Activated naive CD4-positive, alpha-beta T cell treated with anti-CD3 and anti-CD28 coated beads for 36 hours (primary cell): ENCODE measurements at places on chromosomes 4 and X.

DNA sequence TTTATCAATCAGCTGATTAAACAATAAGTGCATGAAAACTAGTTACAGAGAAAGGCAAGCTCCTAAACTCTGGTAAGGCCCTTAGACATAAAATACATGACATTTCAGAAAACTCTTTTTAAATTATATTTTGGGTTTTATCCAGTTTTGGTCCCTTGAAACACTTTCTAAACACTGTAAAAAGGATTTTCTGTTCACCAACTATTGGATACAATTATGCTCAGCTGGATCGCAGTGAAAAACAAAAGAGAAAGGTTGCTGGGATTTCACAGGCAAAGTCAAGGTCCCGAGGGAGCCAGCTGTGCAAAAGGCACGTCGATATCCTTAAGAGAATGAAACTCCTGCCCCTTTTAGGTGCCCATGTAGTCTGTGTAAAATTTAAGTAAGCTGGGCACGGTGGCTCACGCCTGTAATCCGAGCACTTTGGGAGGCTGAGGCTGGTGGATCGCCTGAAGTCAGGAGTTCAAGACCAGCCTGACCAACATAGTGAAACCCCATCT lies 1018.4 kb upstream of the INTU start:
- no peak for DNase-seq

DNA sequence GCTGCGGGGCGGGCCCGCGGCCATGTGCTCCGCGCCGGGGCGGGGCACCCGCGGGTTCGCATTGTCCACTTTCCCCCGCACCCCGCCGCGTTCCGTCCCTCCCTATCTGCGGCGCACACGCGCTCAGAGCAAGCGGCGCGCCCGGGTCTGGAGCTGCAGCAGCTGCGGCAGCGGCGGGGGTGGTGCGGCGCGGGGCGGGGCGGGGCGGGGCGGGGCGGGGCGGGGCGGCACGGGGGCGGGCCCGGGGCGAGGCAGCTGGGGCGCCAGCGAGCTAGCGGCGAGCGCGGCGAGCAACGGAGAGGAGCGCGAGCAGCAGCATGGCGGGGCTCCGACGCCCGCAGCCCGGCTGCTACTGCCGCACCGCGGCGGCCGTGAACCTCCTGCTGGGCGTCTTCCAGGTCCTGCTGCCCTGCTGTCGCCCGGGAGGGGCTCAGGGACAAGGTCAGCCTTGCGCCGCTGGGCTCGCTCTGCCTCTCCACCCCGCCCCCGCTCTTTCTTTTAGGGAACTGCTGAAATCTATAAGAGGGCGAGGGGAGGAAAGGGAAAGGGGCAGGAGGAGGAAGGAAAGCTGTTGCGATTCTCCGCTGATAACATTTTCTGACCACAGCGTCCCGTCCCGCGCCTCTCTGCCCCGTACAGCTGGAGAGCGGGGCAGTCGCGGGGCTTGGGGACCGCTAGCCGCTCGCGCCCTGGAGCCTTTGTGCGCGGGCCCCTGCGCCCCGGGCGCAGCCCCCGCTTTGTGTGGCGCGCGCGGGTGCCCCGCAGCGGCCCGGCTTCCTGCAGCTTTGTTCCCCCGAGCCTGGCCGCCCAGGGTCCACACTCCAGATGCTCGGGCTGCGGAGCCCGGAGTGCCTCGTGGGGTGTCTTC lies at the start of gene TMEM131L:
TSS of gene TMEM131L (plus strand) at position 280 of the 868 bp plus-strand sequence. CDS start at position 318, 38 bp downstream.
- peak; percentile 67 for DNase-seq

- DNase-seq = no peak
Measured at GRCh38 chrX:48909703-48910294, 1.6 kb downstream of the SLC35A2 start.

DNA sequence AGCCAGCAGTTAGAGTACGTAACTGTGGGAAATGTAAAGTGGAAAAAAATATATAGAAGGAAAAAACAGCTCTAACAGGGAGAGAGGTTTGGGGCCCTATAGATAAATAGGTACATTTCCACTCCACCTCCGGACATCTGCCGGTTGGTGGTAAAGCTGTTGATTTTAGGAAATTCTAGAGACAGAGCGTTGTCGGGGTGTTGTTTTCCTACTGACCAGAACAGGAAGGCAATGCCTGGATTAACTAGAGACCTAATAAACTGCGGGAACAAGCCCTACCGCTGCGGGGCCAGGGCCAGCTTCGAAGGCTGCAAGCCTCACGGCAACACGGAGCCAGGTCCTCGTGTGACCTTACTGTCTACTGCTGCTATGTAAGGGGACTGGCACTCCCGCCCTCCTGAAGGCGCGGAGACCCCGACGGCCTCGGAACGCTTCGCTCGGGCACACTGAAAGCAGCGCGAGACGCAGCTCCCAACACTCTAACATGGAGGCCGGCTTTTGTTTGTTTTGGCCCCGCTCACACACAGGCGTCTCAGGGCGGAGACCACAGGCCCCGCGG lies 702 bp upstream of the CDKN2AIP start:
- peak; percentile 49 for DNase-seq

- DNase-seq = no peak
Measured at GRCh38 chr4:66062044-66062443, 391.8 kb upstream of the EPHA5 start.

- DNase-seq = no peak
Measured at GRCh38 chr4:71377561-71377960, 38.7 kb downstream of the SLC4A4 start.

- peak; percentile 71 for DNase-seq
Measured at GRCh38 chr4:110197529-110198042, 829 bp downstream of the ELOVL6 start.

GRCh38 chrX:11426712-11427452 lies 133.7 kb downstream of the AMELX start:
- no peak for DNase-seq

GRCh38 chr4:71338846-71339593 lies at the start of gene SLC4A4:
Gene SLC4A4 (plus strand): TSS chr4:71339020.
- no peak for DNase-seq

DNA sequence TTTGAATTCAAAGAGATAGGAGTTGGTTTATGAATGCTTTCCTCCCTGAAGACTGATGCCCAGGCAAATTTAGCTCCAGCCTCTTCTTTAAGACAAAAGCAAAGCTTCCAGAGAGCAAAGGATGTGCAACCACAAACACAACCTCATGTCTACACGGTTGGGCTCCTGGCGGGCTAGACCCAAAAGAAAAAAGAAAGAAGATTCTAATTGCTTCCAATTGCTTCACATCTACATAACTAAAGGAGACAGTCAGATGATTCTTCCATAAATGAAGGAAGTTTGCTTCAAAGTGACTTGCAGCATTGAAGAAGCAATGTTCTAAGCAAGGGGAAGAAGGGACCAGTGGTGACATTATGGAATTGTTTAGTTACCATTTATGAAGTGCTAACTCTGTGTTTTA lies 1603.0 kb upstream of the TENM3 start:
- no peak for DNase-seq

DNA sequence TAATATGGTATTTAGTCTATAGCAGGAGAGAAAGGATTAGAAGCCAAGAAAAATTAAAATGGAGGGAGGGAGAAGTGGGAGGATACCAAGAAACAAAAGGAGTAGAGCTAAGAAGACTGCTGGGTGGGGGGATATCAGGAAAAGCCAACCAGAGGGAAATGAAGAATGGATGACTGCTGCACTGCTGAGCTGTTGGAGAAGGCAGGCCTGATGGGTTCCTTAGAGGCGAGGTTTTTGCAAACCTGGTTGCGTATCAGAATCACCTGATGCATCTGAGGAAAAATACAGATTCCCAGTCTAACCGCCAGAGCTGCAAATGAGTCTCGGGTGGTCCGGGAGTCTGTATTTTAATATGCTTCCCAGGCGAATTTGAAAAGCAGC lies 1.5 kb downstream of the PGRMC1 start:
- DNase-seq = no peak

DNA sequence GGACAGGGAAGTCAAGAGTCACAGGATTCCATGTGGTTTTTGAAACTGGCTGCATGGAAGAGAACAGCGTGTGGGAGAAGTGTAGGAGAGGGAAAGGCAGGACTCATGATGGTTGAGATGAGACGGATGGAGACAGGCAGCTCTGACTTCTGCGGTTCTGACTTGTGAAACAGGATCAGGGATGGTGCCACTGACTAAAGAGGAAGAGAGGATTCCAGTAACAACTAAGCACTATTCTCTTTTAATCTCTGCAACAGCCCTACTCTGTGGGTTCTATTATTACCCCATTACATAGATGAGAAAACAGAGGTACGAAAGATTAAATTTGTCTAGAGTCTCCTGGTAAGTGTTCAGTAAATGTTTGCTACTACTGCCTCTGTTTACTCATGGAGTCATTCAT lies 156.3 kb downstream of the CBR4 start:
- DNase-seq = no peak

DNA sequence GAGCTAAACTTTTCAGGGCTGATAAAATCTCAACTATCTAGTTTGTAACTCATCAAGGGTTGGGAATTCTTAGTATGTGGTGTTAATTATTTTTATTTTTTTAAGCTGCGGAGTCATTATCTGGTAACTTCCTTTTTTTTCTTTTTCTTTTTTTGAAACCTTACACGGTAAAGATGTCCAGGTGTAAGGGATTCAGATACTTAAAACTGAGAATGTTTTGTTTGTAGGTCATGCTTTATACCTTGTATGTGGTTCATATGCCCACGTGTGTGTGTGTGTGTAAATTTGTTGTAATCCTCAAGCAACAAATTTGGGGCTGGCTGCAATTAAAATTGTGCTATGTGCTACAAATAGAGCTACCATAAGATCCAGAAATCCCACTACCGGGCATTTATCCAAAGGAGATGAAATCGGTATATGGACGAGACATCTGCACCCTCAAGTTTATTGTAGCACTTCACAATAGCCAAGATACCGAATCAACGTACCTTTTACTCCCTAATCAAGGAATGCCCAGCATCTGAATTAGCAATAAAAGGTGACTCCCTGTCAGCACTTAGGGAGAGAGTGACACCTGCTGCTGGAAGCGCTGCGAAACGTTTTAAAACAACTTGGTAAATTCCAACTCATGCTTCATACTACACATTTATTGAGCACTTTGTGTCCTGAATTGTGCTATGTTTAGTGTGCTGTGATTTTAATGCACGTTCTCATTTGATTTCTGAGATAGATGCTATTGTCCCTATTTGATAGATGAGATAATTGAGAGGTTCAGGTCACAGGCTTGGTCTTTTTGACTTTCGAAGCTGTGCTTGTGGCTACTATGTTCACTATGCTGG lies 16.1 kb downstream of the MSMO1 start:
- peak; percentile 50 for DNase-seq

- DNase-seq = peak; percentile 65
Measured at GRCh38 chr4:121408-122084, 2.8 kb upstream of the ZNF718 start.

GRCh38 chrX:3648084-3648483 lies 65.4 kb downstream of the PRKX start:
- DNase-seq = no peak

- DNase-seq = no peak
Measured at GRCh38 chrX:72110051-72110875, 21.5 kb downstream of the RTL5 start.

- DNase-seq = no peak
Measured at GRCh38 chr4:140800666-140801065, 44.5 kb upstream of the TBC1D9 start.

- no peak for DNase-seq
Measured at GRCh38 chr4:168993714-168994510, 16.1 kb downstream of the CBR4 start.

- DNase-seq = no peak
Measured at GRCh38 chr4:162116095-162116779, 47.6 kb downstream of the FSTL5 start.

DNA sequence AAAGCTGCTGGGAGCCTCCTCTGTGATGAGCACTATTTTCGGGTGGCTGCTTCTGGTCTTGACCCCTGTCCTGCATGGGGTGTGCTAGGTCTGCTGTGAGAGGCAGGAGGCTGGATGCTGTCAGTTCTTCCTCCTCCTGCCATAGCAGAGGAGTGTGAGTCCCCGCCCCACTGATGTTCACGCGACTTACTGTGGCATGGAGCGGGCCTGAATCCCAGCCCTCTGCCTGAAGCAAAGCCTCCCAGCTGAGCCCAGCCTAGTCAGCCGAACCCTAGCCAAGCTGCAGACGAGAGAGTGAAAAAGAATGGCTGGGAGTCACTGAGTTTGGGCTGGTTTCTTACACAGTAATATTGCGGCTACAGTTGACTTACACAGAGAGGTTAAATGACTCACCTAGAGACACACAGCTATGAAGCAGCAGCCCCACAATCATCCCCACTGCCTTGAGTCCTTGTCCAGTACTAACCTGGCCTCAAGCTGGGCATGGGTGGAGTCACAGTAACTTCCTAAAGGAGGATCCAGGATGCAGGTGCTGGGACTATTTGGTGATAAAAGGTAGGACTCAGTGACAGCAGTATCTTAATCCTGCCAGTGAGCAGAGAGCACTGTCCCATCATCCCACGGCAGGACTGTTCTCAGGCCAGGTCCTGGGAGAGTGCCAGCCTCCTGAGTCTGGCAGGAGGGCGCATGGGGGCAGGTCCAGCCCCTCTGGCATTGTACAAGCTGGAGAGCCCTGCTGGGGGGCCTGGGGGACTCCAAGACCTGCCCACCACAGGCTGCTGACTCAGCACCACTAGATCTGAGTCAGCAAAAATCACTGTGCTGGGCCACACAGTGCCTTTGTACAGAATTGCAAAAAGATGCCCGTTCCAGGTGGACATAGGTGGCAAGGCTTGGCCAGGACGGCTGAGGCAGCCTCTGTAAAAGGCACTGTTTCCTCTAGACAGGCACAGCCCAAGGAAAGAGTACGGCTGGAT lies 60.4 kb upstream of the CRMP1 start:
- no peak for DNase-seq

DNA sequence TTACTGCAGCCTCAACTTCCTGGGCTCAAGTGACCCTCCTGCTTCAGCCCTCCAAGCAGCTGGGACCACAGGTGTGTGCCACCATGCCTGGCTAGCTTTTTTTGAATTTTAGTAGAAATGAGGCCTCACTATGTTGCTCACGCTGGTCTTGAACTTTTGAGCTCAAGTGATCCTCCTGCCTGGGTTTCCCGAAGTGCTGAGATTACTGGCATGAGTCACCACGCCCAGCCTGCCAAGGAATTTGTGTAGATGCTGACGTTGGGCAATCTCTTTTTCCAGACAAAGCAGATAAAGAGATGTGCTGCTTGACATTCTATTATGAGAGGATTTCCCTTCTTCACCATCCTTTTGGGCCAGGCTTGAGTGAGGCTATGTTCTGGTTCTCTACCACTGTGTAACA lies 254.5 kb upstream of the RPS6KA3 start:
- no peak for DNase-seq

GRCh38 chr4:185598846-185599552 lies 63.7 kb upstream of the PDLIM3 start:
- DNase-seq = no peak

- DNase-seq = no peak
Measured at GRCh38 chr4:2587213-2587823, 50.9 kb downstream of the FAM193A start.

- DNase-seq = no peak
Measured at GRCh38 chr4:184814686-184815045, 11.1 kb downstream of the ACSL1 start.

DNA sequence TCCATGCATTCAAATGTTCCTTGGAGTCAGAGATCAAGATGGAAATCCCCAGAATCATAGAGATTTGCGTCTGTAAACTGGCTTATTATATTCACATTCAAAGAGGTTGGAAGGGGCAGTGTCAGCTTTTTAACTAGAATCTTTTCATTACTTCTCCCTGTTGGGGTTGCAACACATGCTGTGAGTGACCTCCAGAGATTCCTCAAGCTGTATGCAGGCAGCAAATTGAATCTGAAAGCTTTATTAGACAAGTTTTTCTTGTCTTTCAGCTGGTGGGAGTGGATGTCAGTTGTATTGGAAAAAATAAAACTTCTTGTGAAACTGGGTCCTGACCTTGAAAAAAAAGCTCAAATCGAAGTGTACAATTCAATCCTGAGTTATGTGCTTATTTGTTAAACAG lies 736.5 kb upstream of the FTHL17 start:
- DNase-seq = no peak

GRCh38 chrX:25049357-25049756 lies 33.6 kb upstream of the ARX start:
- no peak for DNase-seq
